ENCODE measurements at places on chromosomes 4 and X.

DNA sequence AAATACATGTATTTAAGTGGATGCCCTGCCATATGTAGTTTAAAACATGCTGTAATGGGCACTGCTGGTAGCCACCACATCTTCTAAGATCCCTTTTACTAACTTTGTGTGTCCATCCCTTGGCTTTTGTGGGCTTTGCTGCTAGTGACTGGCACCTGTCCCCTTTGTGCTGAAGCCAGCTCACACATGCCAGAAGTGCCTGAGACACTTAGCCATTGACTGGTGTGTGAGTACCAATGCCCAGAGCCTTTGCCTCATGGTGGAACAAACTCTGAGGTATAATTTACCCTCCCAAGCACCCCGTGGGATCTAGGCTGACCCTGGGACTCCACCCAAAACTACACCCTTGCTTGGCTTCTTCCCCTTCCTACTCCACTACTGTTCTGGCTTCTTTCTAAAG lies 33.0 kb downstream of the ARHGAP6 start:
- DNase-seq = no peak

DNA sequence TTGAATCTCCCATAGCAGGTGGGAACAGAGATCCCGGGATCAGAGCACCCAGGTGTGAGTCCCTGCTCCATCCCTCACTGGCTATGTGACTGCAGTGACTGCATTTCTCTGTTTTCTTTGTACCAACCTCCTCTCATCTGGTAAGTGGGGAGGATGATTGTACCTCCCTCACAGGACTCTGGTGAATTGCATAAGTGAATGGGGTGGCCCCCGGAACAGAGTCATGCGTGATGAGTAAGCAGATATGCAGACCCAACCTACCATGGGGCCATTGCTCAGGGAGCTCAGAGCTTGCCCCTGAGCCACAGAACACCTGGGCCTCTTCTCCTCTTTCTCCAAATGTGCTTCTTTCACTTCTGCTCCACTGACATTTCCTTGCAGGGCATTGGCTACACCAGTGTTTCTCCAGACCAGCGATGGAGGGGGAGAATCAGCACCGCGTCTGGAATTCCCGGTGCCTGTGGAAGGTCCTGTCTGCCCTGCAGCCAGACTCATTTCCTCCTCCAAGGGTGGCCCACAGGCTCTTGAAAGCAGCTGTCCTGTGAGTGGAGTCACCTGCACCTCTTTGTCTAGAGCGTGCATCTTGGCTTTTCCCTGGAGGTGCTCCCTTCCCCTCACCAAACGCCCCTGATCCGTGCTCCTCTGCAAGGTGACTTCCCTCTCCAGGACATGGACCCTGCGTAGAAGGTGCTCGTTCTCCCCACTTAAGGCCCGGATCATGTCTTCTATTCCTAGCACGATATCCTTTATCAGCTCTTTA lies 30.0 kb downstream of the C4orf50 start:
- DNase-seq = no peak

- no peak for DNase-seq
These were observed 26.3 kb upstream of the TRPC3 start for GRCh38 chr4:121978172-121978516.

DNA sequence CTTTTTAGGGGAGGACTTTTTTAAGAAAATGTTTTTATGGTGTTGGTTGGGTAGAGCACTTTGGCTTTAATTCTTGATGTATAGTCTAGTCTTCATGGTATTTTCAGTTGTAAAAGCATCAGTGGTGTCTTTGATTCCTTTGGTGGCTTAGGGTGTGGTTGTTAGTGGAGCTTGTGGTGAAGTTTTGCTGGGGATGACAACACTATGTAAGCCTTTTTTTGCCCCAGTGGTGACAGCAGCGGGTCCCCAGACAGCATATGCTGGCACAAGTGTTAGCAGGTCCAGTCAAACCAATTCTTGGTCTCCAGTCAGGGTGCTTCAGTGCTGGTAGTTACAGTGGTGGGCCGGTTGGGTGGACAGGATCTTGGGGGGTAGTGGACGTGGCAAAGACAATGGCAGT lies 52.0 kb downstream of the CHIC1 start:
- no peak for DNase-seq

DNA sequence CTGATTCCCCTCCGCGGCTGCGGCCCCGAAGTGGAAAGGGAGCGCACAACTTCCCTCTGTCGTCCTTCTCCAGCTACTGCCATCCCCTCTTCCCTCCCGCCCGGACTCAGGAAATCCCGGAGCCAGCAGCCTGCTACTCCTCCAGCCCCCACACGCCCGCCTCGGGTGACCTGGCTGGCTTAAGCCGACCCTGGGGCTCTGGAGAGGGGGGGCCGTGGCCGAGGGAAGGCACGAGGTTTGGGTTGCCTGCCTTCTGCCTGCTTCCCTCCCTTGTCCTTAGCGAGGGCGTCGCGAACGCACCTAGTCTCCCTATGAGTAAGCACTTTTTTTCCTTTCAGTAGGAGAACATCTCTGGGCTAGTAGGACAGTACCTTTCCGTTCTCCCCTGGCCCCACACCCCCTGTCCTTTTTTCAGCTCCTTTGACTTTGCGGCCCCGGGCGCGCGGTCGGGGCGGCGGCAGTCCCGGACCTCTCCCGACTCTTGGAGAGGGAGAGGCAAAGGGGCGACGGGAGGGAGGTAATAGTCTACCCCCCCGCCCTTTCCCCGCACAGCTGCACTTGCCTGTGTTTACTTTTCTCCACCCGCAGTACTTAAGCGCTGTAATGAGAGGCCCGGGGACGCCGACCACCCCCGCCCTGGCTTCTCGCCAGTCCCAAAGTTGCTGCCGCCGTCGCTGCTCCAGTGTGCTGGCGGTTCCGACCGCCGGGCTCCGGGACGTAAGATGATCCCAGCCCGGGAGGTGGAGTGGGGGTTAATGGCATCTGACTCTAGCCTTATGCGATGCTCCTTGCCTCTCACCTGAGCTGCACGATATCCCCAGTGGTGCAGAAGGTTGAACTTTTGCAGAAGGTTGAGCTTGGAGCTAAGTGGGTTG lies 868 bp downstream of the PLS3 start:
- DNase-seq = no peak

GRCh38 chr4:122917731-122918130 lies 4.7 kb downstream of the NUDT6 start:
- no peak for DNase-seq

DNA sequence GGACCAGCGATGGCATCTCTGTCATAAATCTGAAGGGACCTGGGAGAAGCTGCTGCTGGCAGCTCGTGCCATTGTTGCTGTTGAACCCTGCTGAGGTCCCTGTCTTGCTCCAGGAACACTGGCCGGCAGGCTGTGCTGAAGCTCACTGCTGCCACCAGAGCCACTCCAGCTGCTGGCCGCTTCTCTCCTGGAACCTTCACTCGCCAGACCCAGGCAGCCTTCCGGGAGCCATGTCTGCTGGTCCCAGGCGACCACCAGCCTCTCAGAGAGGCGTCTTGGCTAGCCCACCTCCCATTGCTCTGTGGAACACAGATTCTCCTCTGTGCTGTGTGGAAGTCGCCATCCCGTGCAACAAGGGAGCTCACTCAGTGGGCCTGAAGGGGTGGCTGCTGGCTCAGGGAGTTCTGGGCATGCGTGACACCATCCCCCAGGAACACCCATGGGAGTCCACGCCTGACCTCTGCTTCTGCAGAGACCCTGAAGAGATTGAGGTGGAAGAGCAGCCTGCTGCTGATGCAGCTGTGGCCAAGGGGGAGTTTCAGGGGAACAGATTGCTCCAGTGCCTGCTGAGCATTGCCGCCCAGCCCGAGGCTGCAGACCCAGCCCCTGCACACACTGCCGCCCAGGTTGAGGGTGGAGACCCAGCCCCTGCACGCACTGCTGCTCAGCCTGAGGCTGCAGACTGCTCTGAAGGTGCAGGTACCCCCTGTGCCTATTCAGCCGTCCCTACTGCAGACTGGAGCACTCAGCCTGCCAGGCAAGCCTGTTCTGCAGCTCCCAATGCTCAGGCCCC lies 33.1 kb upstream of the CYP4V2 start:
- DNase-seq = no peak

GRCh38 chrX:10756441-10756840 lies 136.1 kb upstream of the MID1 start:
- DNase-seq = no peak

- DNase-seq = no peak
These were observed 608.4 kb downstream of the ANKRD50 start for GRCh38 chr4:124104101-124104500.

Measured in activated effector memory CD4-positive, alpha-beta T cell treated with Interleukin-2 at 50 U/mL for 16 hours (primary cell).